Activated CD4-positive, alpha-beta T cell treated with anti-CD3 and anti-CD28 coated beads, Interleukin-2, Interleukin-4, amounts not matched to agents 100 ng/mL and 50 ng/mL, durations not matched to agents 16 hours and 8 hours (primary cell): ENCODE measurements at places on chromosomes 3 and 15.

DNA sequence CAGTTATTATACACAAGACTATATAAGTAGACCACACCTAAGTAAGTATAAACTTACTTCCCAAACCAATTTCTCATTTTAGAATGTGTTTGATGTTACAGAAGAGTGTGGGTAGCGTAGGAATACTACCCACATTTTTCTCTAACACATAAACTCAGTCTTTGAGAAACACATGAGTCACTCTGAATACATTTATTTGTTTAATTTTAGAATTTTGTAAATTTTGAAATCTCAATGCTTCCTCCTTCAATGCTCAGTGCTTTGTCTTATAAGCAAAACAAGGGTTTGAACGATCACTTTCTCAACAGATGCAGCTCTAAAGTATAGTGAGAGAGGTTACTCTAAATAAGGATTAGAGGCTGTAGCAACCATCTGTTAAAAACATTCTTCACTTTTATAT lies 700.8 kb downstream of the SI start:
- DNase-seq: no peak

DNA sequence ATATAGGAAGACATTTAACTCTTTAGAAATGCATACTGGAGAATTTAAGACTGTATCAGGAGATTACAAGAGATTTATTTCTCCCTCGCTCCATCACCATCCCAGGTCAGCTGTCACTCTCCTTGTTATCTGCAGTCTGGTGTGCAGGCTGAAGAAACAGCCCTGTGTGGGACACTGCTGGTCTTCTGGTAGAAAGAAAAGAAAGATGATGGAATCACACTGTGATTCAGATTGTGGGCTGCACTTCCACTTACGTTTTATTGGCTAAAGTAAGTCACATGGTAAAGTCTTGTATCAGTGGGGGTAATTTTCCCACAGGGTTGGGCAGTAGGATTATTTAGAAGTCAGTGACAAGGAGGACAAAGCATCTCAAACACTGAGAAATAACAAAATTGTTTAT lies 18.1 kb upstream of the ATP1B3 start:
- no peak for DNase-seq

DNA sequence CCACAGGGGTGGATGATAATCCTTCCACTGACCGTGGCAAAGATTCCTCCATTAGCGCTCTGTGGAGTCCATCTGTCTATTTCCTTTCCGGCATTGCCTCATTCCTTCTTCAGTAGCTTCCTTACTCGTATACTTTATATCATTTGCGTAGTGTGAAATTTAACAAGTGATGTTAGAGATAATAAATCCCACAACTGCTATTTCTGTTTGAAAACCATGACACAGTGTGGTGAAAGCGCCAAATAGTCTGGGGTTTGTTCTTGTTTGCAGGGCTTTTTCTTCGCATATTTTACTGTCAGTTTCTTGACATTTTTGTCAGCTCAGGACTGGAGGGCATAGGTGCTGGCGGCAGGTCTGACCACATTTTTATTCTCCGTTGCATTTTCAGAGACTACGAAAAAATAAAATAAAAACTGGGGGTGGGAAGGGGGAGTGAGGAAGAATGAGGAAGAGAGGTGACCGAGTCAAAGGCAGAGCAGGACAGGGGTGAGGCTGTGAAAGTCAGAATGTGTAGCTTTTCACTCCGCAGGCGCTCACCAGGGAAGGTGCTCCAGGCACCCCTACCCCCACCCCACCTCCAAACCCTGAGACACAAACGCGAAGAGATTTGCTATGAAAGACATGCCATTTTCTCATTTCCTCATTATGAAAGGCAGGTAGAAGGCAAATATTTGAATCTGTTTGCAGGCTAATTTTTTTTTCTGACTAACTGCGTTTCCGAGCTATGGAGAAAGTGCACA lies 965.0 kb downstream of the MCTP2 start:
- no peak for DNase-seq

GRCh38 chr3:32414522-32415202 lies 23.0 kb downstream of the CMTM7 start:
- DNase-seq: no peak

- DNase-seq: no peak
Observed at GRCh38 chr3:45776301-45776595, 20.1 kb downstream of the SLC6A20 start.

GRCh38 chr15:93920204-93920603 lies 311.2 kb upstream of the MCTP2 start:
- DNase-seq: no peak

DNA sequence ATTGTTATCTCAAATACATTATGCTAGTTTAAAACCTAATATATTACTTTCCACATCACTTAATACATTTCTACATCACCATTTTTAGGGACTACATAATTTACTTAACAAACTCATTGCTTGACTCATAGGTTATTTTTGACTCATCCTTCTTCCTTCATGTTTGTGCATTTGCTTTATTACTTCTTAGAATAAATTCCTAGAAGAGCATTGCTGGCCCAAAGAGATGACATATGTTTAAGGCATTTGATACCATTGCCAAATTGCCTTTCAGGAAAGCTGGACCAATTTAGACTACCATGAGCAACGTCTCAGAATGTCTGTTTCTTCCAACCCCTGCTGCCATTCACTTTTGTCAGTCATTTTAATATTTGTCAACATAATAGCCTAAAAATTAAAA lies 905.8 kb downstream of the IGSF11 start:
- DNase-seq: no peak

GRCh38 chr3:141313093-141313683 lies 55.1 kb upstream of the ZBTB38 start:
- no peak for DNase-seq

DNA sequence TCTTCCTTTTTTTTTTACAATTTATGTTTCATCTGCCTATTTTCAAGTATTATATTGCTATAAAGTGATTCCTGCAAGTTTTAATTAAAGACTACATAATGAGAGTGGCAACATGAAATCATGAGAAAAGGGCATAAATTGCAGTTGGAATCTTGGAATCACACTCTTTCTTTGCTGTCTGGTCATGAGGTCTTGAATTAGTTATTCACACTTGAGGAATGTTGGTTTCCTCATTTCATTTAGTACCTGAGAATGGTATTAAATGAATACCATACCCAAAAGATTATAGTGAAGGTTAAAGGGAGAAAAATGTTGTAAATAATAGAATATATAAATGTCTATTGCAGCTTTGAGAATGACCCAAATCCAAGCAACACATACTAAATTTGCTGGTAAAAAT lies 25.8 kb upstream of the CNTN3 start:
- DNase-seq: no peak

GRCh38 chr3:138367911-138368310 lies 19.5 kb downstream of the MRAS start:
- DNase-seq: no peak

- DNase-seq: no peak
Observed at GRCh38 chr3:124395584-124396338, 334.5 kb upstream of the UMPS start.

GRCh38 chr3:2354702-2355101 lies 256.0 kb downstream of the CNTN4 start:
- DNase-seq: no peak

DNA sequence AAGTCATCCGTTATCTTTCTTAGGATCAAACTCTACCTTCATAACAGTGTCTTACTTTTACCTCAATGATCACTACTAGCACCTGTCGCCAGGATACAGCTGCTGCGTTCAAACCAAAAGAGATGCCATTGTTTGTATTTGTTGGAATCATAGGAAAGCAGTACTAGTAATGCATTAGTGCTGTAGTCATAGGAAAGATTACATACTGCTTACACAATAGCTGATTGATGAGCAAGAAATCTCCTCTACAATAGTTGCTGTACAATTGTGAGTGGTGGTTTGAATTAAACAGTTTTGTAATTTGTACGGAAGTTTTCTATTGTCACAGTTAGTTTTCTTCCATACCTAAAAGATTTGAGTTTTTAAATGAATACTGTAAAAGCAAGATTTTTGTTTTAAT lies 21.4 kb downstream of the ACAP2 start:
- DNase-seq: no peak

- DNase-seq: no peak
Observed at GRCh38 chr15:31993062-31993461, 37.3 kb upstream of the CHRNA7 start.

DNA sequence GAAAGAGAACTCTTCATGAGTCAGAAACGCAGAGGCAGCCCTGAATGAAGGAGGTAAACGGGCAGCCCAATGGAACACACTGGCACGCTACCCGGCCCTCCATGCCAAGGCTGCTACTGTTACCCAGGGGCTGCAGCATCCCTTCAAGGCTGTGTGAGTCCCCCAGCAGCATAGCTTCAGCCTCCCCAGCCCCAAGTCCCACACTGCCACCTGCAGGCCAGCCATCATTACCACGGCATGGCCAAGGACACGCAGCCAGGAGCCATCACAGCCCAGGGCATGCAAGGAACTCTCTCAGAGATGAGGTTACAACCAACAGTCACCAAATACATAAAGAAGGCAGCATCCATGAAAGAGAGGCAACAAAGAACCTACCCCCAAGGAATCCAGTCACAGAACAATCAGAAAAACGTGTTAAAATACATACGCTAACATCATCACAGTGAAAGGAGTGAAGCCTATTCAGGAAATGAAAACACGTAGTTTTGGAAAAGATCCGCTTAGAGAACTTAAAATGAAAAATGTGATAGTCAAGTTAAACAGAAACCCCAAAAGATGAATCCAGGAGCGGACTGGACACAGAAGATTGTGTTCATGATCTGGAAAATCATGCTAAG lies 22.4 kb downstream of the PLA2G4F start:
- DNase-seq: peak; percentile 71

DNA sequence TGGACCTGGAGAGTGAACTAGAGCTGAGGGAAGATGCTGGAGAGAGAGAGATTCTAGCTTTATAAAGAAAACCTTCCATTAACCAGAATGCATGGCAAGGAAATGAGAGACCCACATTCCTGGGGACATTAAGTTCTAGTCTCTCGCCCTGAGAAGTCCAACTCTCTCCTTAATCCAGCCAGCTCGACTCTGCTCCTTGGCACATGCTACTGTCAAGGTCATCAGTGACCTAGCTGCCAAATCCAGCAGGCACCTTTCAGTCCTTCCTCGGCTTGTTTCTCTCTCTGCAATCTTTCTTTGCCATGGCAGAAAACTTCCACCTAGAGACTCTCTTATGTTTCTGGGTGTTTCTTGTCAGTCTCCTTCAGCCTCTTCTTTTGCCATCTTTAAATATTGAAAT lies 40.3 kb downstream of the DGKG start:
- no peak for DNase-seq
